ENCODE measurements at places on chromosomes 1 and 21.
A peak's percentile ranks its signal among the peaks of the same experiment; 100 is the strongest.

- no peak for DNase-seq
Measured at GRCh38 chr1:29732453-29732852, 496.1 kb downstream of the PTPRU start.

DNA sequence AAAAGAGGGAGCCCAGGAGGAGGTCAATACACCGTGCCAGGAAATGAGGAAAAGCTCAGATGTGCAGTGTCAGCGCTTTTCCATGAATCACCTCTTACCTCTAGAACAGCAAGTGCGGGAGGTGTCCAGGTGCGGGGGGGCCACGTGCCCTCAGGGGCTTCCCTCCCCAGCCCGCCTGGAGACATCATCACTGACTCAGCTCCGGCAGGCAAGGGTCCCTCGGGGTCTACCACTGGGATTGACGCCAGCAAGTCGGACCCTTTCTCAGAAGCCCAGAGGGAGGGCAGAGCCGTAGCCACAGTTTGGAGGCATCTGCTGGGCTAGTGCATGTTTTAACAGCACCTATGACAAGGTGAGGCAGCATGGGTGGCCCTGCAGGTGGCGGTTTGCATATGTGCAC is 67.4 kb upstream of the TRAPPC10 start:
- DNase-seq: no peak

DNA sequence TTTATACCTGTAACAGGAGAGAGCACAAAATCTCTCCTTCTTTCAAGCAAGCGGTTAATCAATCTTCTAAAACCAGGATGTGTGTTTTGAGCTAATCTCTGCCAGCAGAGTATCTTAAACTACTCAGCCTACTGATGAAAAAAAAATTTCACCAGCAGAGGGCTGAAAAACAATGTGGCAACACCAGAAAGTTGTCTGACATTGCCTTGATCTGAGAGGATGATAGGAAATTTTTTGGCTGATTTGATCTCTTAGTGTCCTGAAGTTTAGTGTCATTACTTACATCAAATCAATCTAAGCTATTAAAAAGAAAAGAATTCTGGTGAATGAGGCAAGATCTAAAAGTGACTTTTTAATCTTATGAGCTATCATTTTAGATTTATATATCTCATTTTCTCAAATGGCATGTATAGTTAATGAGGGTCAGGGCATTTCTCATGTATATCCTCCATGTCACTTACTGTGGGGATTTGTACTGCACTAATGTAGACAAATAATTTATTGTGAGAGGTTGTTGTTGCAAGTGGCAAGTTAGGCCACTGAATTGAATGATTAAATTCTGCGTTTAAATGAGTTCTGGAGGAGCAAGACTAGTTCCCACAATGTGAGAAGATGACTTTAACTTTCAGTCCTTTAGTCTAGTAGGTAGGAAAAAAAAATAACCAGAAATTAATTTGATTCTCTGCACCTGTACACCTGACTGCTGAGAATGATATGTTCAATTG is 10.9 kb downstream of the ADAMTS1 start:
- no peak for DNase-seq

- peak; percentile 18 for DNase-seq
Measured at GRCh38 chr1:202805886-202806844, 2.1 kb downstream of the KDM5B start.

GRCh38 chr1:3405974-3406867 is 48.2 kb upstream of the ARHGEF16 start:
- no peak for DNase-seq

- no peak for DNase-seq
Measured at GRCh38 chr1:215891266-215892057, 324.4 kb downstream of the KCTD3 start.

- DNase-seq: no peak
Measured at GRCh38 chr1:38929476-38929875, 12.2 kb downstream of the RHBDL2 start.

- peak; percentile 98 for DNase-seq
Measured at GRCh38 chr1:150696995-150697927, at the start of gene GOLPH3L. GOLPH3L (minus strand) TSS chr1:150697154; CDS start chr1:150694838, 2,316 bp downstream.

- DNase-seq: no peak
Measured at GRCh38 chr21:44456214-44456914, 1.1 kb downstream of the LRRC3 start.

DNA sequence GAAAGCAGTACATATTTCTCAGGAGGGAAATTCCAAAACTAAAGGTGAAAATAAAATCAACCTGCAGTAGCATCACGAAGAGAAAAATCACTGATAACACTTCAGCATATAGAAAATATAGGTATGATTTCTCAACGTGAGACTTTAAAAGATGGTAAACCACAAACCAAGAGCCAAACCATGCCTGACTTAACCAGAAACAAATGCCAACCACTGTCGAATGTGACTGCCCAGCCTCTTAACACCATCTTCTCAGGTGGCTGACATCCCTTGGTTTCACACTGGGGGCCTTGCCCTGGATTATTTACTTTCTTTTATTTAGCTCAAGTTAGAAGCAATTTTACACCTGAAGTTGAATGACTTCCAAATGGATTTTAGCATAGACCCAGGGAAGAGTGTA is 10.1 kb downstream of the HMGCS2 start:
- no peak for DNase-seq

DNA sequence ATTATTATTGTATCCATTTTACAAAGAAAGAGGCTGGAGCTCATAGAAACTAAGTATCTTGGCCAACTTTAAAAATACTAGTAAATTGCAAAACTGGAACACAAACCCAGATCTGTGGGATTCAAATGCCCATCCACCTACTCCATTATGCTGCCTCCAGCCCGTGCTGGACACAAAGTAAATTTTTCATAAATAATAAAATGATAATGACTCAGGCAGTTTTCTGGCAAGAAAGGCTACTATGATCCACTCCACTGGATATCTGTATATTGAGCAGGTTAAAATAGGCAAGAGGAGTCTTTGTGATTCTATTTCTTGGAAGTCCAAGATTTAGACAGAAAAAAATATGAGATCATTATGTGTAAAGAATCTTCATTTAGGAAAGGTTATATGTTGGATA is 138.3 kb upstream of the DUSP10 start:
- no peak for DNase-seq

- no peak for DNase-seq
Measured at GRCh38 chr1:206094024-206094423, 23.2 kb downstream of the AVPR1B start.

DNA sequence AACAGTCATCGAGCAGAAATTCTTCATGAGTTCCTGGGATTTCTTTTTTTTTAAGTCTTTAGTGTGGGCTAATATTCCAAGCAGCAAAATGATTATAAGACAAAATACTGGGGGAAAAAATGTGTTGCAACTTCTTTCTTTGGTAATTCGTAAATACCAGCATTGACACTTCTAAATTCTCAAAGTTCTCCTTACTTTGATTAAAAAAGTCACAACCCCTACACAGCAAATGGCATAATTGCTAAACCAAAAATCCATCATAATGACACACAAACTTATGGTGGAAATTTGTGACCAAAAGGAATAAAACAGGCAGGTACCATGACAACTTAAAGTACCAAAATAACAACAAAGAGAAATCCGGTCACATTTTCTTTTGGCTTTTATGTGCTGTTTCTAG is 585.2 kb upstream of the PKN2 start:
- DNase-seq: no peak

DNA sequence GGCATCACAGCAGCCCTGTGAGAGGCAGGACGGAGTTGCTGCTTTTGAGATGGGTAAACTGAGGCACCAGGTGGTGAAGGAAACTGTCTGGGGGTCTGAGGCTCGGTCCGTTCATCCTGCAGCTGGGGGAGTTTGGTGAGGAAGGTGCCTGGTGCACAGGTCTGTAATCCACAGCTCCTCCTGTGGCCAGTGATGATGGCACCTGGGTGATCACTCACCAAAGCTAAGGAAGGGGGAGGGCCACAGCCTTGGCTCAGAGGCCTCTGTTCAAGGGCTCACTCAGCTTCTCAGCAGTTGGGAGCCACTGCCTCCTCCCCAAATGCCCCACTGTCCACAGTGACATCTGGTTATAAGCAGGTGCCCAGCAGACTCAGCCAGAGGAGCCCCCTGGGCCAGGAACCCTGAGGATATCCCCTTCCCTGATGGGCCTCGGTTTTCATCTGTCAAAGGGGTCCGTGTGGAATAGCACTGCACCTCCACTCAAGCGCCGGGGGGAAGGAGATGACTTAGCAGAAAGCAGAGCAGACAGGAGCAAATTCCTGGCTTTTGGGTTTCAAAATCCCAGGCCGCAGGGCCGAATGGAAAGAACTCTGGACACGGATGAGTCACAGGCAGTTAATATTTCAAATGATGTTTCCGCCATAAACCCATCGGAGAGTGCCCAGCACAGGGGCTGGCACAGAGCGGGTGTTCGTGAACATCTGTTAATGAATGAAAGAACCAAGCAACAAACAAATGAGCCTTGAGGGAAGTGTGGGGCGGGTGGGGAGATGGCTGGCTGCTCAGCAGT is 82.8 kb downstream of the DMRTB1 start:
- no peak for DNase-seq

DNA sequence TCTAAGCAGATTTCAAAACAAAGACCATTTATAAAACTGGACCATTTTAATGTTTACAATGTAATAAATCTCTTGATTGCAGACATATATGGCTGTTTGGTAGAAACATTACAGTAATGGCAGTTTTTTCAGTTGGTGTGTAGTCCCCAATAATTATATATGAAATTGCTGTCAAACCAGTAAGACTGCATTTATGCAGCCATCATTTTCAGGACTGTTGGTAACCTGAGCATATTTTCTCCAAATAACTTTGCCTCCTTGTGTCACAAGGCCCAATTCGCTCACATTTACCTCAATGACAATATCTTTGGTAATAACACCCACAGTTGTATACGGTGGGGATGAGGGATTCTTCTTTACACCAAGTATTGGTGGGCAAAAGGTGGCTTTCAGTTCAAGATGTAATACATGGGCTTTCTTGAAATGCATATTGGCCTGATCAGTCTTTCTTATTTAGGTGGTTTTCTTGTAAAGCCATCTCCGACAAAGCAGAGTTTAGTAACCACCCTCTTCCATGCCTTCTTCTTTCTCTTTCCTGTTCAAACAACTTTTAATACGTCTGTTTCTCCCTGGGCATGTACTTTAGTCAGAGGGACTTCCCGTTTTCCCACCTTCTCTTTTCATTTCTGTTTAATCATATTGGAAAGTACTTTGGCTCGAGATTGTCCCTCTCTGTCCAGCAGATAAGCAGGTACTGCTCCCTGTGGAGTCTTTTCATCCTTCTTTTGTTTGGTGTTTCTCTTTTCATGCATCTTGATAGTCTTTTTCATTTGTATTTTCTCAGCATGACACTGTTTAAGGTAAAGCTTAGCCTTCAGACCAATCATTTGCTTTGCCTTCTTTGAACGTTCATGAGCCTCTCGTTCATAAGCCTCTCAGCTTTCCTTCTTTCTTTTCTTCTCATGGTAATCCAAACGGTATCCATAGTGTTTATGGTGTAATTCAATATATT is 30.4 kb downstream of the ATP2B4 start:
- DNase-seq: no peak

DNA sequence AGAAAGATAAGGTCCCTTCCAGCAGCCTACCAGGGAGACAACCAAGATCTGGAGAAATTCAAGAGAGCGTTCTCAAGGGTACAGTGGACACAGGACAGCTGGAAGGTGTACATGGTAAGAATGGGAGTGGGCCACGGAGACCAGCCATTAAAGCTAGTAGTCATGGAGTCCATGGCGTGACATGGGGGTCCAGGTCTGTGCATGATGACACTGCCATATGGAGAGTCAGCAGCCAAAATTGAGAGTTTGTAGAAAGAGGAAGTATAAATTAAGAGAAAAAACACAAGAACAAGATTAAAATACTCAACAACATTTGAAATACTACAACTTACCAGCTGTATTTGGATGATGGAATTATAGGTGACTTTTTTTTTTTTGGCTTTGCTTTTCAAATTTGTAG is 7.9 kb upstream of the LORICRIN start:
- no peak for DNase-seq

DNA sequence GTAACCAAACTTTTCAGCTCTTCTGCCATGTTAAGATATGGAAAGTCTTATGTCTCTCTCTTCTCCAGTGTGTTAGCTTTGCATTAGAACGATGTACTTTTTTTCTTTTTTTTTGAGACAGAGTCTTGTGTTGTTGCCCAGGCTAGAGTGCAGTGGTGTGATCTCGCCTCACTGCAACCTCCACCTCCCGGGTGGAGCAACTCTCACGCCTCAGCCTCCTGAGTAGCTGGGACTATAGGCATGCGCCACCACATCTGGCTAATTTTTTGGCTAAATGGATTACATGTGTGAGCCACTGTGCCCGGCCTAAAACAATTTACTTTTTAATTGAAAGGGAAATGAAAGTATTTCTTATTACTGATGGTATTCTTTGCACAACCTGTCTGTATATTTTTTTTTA is 35.8 kb downstream of the SPEN start:
- DNase-seq: no peak

GRCh38 chr1:50368179-50369007 is 54.9 kb downstream of the DMRTA2 start:
- DNase-seq: no peak

DNA sequence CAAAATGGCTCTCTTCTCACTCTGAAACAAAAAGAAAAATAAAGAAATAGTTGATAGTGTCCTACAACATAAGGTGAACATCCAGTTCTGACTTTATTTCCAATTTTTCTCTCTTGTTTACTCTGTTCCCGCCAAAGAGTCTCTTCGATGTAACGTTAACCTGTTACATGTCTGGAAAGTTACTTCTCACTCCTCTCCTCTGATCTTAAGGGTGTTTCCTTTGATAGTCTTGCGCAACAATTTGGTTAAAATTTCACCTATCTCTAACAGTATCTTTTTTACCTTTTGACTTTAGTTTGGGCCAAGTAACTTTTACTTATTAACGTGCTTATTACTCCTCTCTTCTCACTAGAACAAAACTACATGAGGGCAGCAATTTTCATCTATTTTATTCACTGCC is 1450.2 kb downstream of the BRINP3 start:
- no peak for DNase-seq

- DNase-seq: no peak
Measured at GRCh38 chr1:117578466-117578865, 27.4 kb upstream of the TENT5C start.

DNA sequence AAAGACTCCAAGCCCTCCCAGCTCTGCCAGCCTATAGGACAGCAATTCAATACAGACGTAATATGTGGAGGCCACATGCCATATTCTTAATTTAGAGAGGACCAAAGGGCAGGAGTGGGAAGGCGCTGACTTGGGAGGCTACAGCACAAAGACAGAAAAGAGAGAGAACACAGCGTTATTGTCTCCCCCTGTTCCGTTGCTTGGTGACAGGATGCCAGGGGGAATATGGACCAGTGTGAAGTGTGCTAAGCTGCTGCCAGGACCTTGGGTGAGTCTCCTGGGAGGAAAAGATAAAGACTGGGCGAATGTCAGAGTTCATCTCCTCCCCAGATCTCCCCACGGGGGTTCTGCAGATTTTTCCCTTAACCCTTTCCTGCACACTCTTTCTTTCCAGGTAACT is 102.1 kb upstream of the ADAR start:
- no peak for DNase-seq
